Activated B cell treated with CpG ODN at 0.5 μM for 24 hours (primary cell): ENCODE measurements at places on chromosomes 11 and 22. TPM values are rescaled to one million over a fixed set of nuclear protein-coding genes. Genes with fewer than 3 reads are reported as not detected.

The JAML gene
- 1.2 and 1.5 TPM in 2 replicates for total RNA-seq

The KRTAP5-11 gene
- total RNA-seq = not detected in 2 replicates

The CHADL gene
- total RNA-seq = 0.10 TPM in 1 of 2 replicates, not detected in the other

GRCh38 chr11:45906965-45907611 lies at the start of gene FREY1:
Gene FREY1 (minus strand): TSS chr11:45907271. CDS start chr11:45907245, 26 bp downstream.
- H3K27ac ChIP-seq = peak within 1 kb of the TSS; percentile 66
- no peaks in the 10 kb centered on the region for H3K27me3 ChIP-seq
- H3K4me1 ChIP-seq = peaks cover 14% of the 10 kb centered on the region
- H3K4me3 ChIP-seq = no peak within 1 kb of the TSS
- DNase-seq = no peak

DNA sequence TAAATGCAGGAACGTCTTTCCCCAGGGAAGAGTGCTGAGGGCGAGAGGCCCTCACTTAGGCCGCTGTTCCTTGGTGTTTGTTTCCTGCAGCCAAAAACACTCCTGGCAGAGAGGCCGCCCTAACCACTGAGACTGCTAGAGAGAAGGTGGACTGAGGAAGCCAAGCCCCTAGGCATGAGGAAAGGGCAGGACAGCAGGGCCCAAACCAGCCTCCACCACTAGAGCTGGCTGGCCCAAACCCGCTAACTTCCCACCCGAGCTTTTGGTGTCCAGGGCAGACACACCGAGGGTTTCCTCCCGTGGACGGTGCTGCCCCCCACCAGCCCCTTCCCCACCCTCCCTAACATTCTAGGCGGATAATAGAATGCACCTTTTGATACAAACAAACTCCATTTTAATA lies 6.0 kb downstream of the FGF19 start:
- DNase-seq = no peak
- no peak overlapping the region for H3K4me3 ChIP-seq
- no peaks in the 10 kb centered on the region for H3K36me3 ChIP-seq
